ENCODE measurements at places on chromosomes 16 and 17.

DNA sequence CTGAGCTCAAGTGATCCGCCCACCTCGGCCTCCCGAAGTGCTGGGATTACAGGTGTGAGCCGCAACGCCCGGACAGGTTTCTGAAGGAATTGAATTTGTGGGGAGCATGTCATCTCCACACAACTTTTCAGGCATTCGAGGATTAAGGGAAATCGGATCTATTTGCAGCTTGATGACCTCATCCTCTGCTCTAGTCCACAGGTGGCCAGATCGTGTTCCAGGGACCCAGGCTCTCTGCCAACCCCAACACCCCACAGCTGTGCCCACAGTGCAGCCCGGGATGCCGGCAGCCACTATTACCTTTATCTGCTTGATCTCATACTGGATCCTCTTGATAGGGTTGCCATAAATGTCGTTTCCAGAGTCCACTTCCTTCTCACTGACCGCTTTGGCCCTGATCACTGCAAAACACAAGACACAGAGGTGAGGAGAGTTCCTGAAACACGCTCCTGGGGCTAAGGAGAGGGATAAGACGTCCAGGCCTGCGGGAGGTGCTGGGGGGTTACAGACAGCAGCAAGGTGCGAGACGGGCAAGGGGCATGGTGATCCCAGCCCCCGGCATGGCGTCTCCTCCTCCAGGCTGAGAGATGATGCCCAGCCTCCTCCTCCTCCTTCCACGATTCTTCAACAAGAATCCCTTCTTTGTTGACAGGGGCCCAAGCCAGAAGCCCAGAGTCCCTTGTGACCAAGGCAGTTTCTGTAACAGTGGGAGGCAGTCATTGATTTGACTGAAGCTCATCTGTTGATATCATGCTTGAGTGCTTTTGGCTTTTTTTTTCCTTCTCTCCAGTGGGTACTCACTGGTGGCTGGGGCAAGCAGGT is 29.3 kb downstream of the CEP295NL start:
- no peak for DNase-seq

DNA sequence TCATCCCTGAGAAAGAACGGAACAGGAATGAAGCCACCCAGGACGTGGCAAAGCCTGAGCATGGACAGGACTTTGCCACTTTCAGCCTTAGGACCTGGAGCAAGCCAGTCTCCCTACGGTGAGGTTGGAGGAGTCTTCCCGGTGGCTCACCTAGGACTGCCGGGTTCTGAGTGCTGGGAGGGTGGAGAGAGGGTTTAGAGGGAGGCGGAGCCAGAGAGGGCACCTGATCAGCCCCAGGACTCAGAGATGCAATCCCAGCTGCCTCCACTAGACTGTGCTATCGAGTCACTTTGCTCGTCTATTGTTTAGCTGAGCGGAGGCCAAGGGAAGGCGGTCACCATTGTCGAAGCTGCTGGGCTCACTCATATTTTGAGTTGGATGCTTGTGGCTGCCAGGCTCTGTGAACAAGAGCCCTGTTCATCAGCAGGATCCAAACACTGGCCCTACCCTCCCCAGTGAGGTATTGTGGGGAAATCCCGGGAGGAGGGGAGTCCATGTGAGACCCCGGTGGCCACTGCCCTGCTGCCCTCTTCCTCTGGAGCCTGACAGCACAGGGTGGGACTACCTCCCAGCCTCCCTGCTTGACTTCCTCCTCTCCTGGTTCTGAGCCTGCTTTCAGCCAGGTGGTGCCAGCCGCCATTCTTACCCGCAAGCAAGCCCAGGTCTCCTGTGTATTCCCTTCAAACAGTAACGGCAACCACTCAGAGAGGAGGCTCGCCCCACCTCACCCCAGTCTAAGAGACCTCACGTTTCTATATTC is 7.0 kb downstream of the KRT14 start:
- DNase-seq = peak; percentile 15

- DNase-seq = no peak
Observed at GRCh38 chr17:58679263-58680037, 12.4 kb downstream of the TEX14 start.

- no peak for DNase-seq
Observed at GRCh38 chr16:87125206-87126155, 191.7 kb downstream of the C16orf95 start.

DNA sequence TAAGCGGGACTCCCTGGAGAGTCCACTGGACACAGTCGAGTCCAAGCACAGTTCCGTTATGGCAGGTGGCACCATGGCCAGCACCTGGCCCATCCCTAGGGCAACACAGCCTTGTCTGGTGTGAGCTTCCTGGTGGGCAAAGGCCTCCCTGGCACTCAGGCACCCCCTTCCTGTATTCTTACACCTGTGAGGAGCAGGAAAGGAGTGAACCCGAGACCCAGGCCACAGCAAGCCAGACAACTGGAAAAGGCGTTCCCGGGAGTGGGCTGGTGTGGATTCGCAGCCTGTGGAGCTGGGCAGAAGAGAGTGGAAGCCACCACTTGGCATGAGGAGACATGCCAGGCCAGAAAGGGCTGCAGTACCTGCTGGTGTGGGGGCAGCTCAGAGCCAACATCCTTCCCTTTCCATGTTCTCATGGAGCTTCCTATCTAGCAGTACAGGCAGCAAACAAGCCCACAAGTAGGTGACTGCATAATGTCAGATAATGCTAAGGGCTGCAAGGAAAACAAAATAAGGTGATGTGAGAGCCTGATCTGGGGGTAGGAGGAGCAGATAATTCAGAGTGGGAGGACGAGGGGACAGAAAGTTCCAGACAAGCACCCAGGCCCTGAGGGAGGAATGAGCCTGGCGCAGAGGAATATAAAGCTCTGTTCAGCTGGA is 87.0 kb downstream of the GNAO1 start:
- no peak for DNase-seq

- DNase-seq = no peak
Observed at GRCh38 chr16:83586036-83586435, 221.7 kb upstream of the HSBP1 start.

- DNase-seq = no peak
Observed at GRCh38 chr16:71537643-71538042, 11.4 kb downstream of the CHST4 start.

- no peak for DNase-seq
Observed at GRCh38 chr17:28169621-28170349, 127.3 kb downstream of the NLK start.

DNA sequence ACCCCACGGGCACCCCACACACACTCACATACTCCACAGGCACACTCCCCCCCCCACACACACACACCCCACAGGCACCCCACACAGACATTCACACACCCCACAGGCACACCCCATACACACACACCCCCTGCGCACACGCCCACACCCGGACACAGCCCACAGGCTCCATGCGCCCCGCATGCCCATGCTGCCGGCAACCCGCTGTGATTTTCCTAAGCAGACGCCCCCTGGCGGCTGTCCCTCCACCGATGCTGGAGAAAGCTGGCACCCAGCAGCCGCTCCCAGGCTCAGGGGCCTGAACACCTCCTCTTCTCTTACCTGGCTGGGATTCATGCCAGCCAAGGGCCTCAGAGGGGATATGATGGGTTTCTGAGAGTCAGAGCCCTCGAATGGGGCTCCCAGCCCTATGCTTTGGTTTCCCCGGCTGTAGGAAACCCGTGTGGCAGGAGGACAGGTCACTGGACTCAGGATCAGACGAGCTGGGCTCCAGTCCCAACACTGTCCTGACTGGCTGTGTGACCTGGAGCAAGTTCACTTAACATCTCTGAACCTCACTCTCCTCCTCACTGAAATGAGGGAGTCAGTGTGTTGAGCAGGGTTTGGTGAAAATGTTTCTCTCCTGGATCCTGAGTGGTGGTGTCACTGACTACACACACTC is 19.6 kb upstream of the TNFRSF13B start:
- peak; percentile 71 for DNase-seq

- no peak for DNase-seq
Observed at GRCh38 chr16:89504091-89504490, 4.1 kb upstream of the SPG7 start.

GRCh38 chr17:70787721-70788300 is 618.5 kb downstream of the KCNJ2 start:
- DNase-seq = no peak

DNA sequence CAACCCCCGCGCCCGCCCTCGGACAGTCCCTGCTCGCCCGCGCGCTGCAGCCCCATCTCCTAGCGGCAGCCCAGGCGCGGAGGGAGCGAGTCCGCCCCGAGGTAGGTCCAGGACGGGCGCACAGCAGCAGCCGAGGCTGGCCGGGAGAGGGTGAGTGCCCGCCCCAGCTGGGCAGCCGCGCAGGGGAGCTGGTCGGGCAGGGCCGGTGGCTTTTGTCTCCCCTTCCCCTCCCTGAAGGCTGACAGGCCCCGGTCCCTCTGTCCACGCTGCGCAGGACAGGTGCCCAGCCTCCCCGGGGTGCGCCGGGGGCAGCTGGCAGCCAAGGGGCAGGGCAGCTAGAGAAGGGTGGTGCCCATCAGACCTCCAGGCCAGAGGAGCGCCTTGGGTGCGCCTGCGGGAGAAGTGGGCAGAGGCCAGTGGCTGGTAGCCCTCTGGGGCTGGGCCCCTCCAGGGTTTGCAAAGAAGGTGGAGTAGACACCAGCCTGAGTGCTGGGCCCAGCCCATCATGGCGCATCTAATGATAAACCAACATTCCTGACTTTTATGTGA is 278 bp downstream of the ITGB4 start:
- no peak for DNase-seq

DNA sequence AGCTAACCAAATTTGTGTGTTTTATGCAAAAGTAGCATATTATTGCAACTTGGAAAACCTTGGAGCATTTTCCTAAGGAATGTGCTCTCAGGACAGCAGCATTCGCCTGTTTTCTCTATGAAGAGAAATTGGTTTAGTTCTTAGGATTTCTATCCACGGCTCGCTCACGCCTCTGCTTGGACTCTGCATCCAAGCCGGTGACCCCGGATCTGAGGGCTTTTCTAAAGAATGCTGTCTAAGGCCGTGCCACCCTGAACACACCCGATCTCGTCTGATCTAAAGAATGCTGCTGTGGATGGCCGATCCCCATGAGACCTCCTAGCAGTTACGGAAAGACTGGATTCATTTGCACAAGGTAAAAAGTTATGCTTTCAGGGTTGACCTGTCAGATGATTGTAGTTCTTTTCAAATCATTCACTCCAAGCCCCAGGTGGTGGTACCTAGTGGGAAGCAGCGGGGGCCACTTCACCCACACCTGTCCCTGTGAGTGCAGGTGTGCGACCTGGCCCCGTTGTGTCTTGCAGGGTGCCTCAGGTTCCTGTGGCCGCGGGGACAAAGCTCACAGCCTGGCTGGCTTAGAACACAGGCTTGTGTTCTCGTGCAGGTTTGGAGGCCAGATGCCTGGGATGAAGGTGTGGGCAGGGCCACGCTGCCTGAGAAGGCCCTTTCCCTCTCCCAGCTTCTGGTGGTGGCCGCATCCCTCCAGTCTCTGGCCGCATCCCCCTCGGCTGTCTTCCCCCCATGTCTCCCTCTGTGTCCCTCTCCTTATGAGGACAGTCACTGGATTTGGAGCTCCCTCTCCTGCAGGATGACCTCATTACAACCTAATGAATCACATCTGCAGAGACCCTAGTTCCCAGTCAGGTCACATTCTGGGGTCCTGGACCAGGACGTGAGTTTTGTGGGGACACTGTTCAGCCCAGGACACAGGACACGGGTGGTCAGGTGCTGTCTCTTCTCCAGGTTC is 71.1 kb downstream of the BANP start:
- DNase-seq = no peak

GRCh38 chr17:32584792-32585191 is 98.0 kb downstream of the CDK5R1 start:
- DNase-seq = no peak

GRCh38 chr16:1556254-1556653 is 22.8 kb downstream of the TMEM204 start:
- DNase-seq = no peak

- DNase-seq = no peak
Observed at GRCh38 chr17:59427425-59427921, 96.0 kb downstream of the YPEL2 start.

DNA sequence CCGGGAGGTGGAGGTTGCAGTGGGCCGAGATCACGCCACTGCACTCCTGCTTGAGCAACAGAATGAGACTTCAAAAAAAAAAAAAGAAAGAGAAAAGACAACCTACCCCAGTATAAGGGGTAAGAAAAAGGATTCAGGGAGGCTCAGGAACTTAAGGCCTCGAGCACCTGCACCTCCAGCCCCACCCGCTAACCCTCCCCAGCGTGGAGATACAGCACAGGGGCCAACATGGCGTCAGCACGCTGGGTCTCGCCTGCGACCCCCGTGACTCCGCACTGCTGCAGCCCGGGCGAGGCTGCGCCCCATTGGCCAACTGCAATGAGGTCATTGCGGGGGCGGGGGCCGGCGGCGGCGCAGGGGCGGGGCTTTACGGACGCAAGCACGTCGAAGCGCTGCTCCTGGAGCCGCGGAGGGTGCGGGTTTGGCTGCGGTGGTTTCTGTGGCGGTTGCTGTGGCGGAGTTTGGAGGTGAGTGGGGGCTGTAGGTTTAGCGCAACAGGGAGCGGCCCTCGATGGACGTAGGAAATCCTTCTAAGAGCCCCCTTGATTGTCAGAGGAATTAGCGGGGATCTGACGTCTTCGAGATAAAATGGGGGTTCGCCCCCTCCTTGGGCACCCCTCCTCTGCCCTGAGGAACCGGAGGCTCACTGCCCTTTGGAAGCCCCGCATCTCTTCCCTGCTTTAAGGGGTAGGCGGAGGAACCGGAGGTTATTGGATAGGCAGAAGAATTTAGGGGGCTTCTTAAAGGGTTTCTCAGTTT is at the start of gene ATP6V0A1:
TSS of gene ATP6V0A1 (plus strand) at position 382 of the 759 bp plus-strand sequence. CDS start 2,017 bp downstream, outside the sequence.
- peak; percentile 77 for DNase-seq

- no peak for DNase-seq
Observed at GRCh38 chr17:80938556-80938955, 53.1 kb upstream of the CHMP6 start.

- DNase-seq = no peak
Observed at GRCh38 chr16:5490499-5490898, 392.9 kb upstream of the EEF2KMT start.

DNA sequence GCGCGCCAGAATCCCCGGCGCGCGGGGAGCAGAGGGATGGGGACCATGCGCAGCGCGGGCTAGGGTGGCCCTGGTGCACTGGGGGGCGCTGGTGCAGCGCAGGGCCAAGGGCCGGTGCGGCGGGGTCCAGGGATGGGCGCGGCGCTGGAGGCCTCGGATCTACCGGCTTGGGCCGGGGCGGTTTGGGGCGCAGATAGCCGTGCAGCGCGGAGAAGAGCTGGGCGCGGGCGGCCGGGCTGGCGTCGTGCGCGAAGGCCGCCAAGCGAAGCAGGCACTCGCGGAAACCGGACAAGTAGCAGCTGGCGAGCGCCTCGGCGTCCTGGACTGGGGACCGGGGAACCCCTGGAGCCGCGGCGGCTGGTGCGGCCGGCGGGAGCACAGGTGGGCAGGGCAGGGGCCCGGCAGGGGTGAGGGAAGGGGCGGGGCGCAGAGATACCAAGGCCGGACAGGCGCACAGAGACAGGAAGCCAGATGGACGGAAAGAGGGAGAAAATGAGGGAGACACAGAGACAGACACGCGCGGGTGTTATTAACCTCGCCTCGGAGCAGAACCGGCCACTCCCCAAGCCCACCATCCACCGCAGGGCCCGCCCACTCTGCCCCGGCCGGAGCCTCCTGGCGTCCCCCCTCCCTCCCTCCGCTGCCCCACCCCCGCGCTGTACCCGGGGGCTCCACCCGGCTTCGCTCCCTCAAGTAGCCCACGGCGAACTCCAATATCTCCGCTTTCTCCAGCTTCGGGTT is 2.1 kb downstream of the HES7 start:
- DNase-seq = no peak

GRCh38 chr17:2202996-2203575 is 100.5 kb downstream of the SMG6 start:
- no peak for DNase-seq

- DNase-seq = no peak
Observed at GRCh38 chr16:19703172-19703889, 14.7 kb downstream of the KNOP1 start.

- peak; percentile 49 for DNase-seq
Observed at GRCh38 chr17:32998111-32998886, 6.7 kb downstream of the SPACA3 start.

GRCh38 chr16:55113210-55113609 is 182.5 kb downstream of the IRX5 start:
- no peak for DNase-seq
